NCI-H187 (cell line): ENCODE measurements at places on chromosomes 7 and 10.

- DNase-seq, result no peak
These were observed 219.8 kb downstream of the MAD1L1 start for GRCh38 chr7:2012981-2013380.

GRCh38 chr7:158415316-158415715, 172.3 kb downstream of the PTPRN2 start:
- DNase-seq, result no peak

GRCh38 chr7:128154504-128154903, 86.6 kb upstream of the LEP start:
- DNase-seq, result no peak

DNA sequence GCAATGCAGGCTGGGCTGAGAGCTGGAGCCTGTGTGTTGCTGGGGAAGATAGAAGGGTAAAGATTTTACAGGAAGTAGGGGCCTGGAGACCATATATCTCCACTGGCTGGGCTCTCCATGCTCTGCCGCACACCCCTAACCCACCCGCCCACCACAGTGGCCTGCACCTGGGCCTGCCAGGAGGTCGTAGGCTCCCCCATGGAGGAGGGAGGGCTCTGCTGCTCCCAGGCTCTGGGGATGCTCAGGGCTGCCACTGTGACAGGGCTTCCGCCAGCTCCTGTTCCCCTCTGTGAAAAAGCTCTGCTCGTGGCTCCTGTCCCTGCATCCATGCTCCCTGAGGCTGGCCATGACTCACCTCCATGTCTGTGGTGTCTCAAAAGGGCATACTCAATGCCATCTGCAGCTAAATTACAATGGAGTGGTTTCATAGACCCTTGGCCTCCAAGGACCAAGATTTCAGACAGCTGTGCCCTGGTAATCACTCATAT, 106.0 kb downstream of the CXCL12 start:
- DNase-seq, result no peak

GRCh38 chr7:33457039-33457438, 327.7 kb downstream of the BBS9 start:
- DNase-seq, result no peak

DNA sequence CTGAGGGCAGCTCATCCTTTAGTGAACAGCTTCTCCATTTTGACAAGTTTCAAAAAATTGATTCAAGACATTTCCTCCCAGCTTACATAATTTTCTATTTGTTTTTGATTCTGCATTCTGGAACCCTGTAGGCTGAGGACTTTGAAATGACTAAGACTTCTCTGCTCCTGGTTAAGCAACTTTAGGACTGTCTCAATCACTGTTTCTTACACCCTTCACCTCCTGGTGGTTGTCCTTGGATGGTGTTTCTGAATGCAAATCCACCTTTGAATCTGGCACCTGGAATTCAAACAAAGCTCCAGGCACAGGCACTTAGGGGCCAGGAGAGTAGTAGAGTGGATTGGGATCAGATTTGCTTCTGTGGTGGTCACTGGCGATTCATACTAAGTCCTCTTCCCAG, 595.5 kb downstream of the LRMDA start:
- DNase-seq, result no peak

DNA sequence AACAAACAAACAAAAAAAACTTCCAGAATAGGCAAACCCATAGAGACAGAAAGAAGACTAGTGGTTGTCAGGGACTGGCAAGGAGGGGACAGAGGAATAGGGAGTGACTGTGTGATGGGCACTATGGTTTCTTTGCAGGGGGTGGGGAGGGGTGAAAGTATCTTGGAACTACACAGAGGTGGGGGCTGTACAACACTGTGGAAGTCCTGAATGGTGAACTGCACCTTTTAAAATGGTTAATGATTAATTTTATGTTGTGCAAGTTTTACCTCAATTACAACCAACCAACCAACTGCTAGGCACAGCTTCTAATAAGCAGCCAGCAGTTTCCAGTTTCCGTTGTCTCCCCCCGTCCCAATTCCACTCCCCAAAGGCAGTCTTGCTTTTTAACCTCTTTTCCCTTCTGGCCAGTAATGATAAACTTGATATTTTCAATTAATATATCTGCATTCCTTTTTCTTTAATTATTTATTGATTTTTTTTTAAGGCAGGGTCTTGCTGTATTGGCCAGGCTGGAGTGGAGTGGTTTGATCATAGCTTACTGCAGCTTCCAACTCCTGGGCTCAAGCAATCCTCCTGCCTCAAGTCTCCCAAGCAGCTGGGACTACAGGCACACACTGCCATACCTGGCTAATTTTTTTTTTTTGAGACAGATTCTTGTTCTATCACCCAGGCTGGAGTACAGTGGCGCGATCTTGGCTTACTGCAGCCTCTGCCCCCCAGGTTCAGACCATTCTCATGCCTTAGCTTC, 46.8 kb downstream of the HIP1 start:
- no peak for DNase-seq

GRCh38 chr10:119770928-119771327, 45.1 kb downstream of the INPP5F start:
- no peak for DNase-seq

DNA sequence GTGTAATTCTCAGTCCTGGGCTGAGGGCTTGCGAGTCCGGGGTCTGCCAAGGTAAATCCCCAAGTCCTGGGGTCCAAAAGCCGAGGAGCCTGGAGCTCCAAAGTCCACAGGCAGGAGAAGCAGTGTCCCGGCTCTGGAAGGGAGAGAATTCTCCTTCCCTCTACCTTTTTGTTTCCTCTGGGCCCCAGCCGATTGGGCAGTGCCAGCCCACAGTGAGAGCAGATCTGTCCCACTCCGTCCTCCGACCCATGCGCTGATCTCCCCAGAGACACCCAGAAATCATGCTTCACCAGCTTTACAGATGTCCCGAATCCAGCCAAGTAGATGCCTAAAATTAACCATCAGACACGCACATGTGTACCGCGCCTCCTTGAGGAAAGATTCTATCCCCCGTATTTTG, 8.1 kb upstream of the VIPR2 start:
- no peak for DNase-seq

DNA sequence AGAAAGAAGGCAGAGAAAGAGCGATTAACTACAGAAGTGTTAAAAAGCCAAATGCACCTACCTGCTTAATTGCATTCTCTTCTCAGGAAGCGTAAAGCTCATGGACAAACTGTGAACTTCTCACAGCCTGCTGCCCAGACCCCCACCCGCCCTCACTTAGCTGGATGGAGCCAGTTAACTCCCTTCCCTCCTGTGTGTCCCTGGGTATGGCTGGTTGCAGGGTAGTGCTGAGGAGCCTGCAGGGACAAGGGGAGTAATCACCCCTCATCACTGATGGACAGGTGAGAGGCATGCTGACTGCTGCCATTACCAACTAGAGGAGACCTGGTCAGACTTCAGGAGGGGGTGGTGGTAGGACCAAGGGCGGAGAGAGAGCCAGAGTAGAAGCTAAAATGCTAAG, 37.5 kb downstream of the ENO4 start:
- DNase-seq, result no peak

DNA sequence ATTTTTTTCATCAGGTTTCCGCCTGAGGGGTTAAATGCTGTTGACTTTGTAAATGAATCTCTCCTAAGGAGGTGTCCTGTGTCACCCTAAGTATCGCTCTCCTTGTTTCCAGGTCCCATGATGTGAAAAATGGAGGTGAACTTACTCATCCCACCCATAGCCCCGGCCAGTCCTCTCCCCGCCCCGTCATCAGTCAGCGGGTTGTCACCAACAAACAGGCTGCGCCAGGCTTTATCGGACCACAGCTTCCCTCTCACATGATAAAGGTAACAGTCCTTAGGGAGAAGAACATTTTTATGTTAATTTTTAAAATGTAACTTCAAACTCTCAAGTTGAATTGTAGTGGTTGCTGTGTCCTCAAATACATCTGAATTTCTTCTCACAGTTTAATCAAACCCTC, 116.5 kb downstream of the ANKRD61 start:
- no peak for DNase-seq

- no peak for DNase-seq
These were observed 35.5 kb upstream of the HABP2 start for GRCh38 chr10:113517165-113517900.

DNA sequence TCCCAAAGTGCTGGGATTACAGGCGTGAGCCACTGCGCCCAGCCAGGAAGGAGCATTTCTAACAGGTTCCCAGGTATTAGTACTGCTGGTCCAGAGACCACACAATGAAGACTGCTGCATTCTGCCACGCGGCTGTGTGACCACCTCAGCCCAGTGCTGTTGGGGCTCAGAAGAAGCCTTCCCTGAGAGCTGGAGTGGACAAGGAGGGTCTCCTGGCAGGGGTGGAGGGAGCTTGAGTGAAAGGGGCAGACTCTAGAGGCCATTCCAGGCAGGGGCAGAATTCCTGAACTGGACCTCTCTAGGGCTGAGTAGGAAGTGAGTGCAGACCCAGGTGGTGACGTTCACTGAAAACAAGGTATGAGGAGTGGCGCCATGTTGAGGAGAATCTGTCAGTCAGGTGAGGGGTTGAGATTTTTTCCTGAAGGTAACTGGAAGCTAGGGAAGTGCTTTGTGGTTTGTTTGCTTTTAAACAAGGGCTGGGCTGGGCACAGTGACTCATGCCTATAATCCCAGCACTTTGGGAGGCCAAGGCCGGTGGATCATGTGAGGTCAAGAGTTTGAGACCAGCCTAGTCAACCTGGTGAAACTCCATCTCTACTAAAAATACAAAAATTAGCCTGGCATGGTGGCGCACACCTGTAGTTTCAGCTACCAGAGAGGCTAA, 67.6 kb downstream of the TACC2 start:
- no peak for DNase-seq

- DNase-seq, result no peak
These were observed 23.6 kb downstream of the BMPER start for GRCh38 chr7:33928986-33929385.

GRCh38 chr10:112213836-112214235, 30.3 kb upstream of the GPAM start:
- DNase-seq, result no peak

- DNase-seq, result no peak
These were observed 365.9 kb upstream of the ZMIZ1 start for GRCh38 chr10:78702876-78703275.

- DNase-seq, result no peak
These were observed 23.9 kb downstream of the GLCCI1 start for GRCh38 chr7:7992506-7992905.

DNA sequence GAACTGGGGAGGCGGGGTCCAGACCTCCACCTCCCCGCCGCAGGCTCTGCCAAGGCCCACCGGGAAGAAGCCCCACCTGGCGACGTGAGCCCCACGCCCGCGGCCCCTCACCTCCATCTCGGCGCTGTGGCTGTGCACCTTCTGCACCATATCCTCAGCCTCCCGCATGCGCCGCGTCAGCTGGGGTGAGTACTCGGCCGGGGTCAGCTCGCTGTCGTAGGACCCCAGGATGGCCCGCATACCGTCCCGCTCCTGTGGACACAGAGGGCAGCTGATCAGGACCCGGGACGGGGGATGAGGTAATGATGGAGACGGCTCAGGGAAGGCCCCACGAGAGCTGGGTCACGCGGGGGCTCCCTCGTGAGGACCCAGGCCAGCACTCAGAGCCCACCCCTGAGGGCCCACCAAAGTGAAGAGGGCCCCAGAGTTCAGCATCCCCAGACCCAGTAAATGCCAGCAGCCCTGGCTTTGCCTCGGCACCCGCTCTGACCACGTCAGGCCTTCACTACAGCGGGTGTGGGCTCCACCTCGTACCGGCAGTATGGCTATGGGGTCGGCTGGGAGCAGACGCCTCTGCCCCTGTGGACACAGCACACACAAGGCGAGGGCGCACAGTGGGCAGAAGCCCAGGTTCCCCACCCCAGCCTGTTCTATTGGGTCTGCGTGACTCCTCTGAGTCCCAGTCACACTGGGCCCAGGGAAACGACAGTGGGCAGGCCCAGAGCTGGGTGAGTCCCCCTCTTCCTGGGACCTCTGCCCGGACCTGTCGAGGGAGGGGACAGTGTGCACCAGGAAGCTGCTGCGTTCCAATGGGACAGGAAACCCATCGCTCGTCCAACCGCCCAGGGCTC, 218.1 kb downstream of the MAD1L1 start:
- DNase-seq, result no peak

DNA sequence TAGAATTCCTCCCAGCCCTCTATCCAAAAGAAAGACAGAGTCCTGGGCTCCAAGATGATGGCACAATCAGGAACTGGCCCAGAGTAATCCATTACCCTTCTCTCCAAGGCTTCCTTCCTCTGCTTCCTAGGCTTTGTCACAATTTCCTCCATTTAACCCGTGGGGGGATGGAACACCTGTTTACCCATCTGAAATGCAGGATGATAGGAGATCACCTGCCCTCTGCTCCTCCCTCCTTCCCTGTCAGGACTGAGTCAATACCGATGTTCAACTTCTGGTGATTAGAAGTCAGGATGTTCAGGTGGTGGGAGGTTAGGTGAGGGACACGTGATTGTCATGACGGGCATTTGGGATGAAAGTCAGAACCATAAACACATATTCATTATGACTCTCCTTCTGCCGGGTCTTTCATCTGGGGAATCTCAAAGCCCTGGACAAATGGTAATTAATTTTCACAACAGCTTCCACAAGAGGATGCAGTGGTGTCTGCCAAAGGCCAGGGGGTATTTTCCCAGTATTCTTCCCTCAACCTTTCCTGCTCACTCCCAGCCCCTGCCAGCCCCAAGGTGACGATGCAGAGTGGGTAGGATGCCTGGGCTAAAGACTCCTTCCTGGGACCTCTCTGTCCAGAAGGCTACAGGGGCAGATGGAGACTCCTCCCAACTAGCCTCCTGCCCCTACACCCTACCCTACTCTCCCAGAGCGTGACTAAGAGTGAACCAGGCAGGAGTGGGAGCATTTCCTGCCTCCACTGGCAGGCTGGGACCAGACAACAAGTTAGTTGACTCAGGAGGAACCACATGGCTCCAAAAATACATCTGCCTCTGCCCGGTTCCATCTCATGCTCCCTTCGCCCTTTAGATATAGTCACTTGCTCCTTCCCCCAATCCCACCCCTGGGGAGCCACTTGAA, 27.9 kb downstream of the DUSP5 start:
- DNase-seq, result no peak

- DNase-seq, result no peak
These were observed 49.8 kb downstream of the STK31 start for GRCh38 chr7:23759671-23760391.

GRCh38 chr7:129911790-129912189, 41.0 kb downstream of the UBE2H start:
- no peak for DNase-seq

DNA sequence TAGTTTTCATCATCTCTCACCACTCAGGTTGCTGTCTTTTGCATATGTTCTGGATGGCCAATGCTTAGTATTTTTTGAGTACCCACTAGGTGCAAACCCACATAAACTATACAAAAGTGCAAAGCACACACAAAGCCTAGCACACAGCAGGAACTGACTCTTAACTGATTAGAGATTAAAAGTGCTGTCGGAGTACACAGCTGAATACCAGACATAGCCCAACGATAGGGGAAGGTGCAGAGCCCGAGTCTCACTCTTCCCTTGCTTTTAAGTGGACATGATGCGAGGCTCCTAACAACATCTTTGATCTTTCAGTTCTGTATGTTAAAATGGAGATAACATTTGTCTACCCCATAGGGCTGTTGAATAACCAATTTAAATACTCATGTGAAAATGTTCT, 90.8 kb downstream of the DPY19L1 start:
- no peak for DNase-seq

- no peak for DNase-seq
These were observed 211.6 kb upstream of the AGK start for GRCh38 chr7:141339603-141340002.
